ENCODE measurements at places on chromosomes 11 and 22.
A peak's percentile ranks its signal among the peaks of the same experiment; 100 is the strongest.

- DNase-seq, result no peak
Measured at GRCh38 chr22:42820045-42820763, 36.9 kb downstream of the ARFGAP3 start.

DNA sequence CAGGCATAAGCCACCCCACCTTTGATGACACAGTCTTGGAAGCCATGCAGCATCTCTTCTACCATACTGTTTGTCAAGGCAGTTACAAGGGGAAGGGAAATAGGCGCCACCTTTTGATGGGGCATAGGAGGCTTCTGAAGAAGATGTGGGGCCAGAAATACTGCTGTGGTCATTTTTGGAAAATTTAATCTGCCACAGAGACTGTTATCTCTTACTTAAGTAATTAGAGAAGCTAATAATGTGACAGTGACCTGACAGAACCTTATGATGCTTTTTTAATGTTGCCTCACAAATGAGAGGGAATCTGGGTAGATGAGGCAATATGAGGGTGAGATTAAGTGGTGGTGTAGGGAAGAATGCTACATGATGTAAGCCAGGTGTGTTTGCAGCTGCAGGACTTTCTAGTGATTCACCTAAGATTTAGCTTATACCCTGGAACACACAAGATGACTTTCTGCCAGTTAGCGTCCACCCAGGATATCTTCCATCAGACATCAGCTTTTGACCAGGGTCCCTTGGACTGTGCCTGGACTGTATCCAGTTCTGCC lies 34.3 kb upstream of the ADORA2A start:
- no peak for DNase-seq

DNA sequence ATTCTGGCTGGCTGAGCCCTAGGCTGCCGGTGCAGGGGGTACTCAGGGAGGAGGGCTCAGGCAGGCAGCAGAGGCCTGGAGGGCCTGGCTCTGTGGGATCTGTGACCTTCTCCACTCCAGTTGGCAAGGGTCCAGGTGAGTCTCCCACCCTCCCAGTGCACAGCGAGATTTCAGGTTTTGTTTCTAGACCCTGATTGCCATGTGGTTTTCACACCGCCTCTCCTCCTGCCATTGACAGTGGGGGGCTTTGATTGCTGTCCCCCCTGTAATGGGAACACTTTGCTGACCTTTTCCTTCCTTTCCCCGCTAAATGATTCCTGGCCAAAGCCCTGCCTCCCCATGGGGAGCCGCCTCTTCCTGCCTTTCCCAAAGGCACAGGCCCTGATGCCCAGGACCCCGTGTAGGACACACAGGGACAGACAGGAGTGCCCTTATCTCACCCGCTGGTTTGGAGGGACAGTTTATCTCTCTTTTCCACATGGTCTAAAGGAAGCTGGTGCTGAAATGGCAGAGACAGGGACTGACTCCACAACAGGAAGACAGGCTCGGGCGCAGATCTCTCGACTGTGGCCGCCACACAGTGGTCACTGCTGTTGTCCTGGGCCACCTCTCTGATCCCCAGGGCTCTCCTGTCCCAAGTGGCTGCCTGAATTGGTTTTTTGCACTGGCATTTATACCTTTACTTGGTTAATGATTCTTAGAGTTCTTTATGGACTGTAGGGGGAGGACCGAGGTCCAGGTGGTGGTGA lies 43.4 kb downstream of the BCR start:
- no peak for DNase-seq

DNA sequence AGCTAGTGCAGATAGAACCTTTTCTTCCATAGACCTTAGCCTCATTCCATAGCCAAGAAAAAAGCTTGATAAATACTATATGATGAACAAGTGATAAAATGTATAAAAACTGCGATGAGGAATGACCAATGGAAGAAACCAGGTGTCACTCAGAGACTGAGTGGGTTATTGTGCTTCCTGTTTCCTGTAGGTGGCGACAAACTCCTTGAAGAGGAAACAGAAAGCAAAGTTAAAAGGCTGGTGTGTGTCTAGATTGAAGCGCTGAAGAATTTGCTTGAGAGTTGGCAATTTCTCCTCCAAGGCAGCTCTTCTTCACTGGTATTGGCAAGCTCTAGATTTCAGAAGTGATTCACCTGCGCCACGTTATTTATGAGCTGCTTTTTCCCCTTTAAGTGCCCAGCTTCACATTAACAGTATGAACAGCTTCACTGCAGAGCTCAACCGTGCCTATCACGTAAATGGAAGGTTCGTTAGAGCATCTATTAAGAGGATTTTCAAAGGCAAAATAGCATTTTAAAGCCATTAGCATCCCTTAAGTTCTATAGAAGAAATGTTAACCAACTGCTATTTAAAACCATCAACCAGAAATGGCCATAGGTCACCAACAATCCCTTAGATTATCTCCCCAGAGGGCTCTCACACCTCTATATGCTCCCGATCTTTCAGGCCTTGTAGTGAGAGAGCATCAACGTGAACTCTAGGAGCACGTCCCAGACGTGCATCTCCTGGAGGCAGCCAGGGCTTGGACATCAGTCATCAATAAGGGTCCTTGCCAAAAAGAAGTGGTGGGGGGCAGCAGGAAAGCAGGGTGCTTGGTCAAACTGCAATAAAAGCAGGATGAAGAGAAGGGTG lies 179.4 kb downstream of the CADM1 start:
- DNase-seq, result no peak

- DNase-seq, result no peak
Measured at GRCh38 chr11:30203850-30204249, 27.0 kb upstream of the FSHB start.

DNA sequence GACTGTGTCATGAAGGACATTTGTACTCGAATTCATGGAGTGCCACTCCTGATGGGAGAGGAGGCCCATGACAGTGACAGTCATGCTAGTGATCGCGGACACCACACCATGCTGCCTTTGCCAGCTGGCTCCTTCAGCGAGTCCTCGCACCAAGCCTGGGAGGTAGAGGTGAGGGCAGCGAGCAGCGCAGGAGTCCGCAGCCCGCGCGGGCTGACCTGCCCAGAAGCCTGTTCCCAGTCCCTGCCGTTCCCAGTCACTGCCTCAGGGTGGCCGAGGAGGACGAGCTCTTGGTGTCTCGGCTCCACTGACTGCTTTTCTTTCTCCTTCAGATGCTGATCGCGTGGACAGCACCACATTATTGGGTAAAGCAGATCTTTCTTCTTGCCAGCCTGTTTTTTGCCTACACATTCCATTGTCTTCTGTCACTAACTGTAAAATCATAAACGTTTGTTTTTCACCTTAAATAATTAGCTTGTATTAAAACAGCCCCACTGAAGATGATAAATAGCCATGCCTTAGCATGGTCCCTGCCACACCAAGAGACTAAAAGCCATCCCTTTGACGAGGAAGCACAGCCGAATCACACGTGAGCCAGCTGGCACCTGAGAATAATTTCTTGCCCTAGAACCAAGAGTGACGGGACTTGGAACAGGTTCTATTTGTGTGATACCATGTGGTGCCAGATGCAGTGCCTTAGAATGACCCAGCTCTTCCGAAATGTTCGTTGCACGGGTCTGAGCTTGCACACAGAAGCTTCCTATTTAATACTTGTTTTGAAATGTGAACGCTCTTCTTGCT lies 25.5 kb downstream of the FAM118A start:
- DNase-seq, result no peak

DNA sequence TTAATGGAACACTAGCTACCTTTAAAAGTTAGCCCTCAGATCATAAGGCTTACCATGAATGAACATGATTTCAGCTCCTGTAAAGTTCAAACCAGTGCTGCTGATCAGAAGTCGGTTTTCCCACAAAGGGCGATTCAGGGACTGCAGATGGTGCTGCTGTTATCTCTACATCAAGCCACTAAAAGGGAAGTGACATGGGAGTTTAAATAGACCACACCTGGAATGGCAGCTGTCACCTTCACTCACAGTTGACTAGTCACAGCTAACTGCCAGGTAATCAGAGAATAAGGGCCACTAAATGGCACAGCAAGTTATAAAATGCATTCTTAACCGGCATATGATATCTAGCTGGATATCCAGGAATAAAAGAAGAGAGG lies 581.1 kb upstream of the ARHGAP42 start:
- DNase-seq, result no peak

- no peak for DNase-seq
Measured at GRCh38 chr11:26721948-26722475, at the start of gene SLC5A12. Gene SLC5A12 (minus strand): TSS chr11:26722060. CDS start chr11:26721714, 346 bp downstream.

DNA sequence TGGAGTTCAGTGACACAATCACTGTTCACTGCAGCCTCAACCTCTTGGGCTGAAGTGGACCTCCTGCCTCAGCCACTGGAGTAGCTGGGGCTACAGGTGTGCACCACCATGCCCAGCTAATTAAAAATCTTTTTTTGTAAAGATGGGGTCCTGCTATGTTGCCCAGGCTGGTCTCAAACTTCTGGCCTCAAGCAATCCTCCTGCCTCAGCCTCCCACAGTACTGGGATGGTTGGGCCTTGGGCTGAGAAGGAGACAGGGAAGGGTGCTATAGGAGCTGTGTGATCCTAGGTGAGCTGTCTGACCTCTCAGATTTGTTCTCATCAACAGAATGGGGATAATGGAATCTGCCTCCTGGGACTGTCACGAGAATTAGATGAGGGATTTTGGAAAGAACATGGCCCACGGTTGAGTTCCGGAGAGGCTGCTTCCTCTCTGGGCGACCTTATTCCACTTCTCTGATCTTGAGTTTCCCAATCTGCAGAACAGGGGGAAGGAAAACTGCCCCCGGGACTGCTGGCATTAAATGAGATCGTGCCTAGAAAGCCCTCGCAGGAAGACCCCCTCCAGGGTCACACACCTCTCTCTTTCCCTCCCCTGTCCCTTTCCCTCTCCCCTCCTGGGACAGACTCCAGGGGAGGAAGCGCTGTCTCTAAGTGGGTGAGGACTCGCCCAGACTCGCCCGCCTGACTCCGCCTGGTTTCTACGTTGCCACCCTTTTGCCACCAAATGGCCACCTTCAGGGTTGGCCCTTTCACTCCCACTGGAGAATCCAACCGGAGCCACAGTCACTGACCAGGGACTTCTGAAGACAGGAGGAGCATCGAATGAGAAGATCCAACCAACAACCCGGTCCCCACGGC lies 50.1 kb downstream of the MCM5 start:
- DNase-seq, result no peak

DNA sequence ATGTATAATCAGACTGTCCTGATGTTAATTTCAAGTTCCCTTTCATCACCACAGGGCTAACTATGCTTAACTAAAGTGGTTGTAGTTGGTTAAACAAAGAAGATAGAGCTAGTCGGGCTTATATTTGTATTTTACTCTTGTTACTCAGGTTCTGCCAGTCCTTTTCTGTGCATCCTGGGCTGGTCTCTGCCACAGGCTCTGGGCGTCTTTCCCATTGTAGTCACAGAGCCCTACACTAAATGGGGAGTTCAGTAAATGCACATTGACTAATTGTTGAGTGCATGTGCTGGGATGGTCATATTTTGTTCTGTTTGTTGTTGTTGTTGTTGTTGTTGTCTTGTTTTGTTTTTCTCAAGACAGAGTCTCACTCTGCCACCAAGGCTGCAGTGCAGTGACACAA lies 125.4 kb upstream of the PGR start:
- DNase-seq, result no peak

DNA sequence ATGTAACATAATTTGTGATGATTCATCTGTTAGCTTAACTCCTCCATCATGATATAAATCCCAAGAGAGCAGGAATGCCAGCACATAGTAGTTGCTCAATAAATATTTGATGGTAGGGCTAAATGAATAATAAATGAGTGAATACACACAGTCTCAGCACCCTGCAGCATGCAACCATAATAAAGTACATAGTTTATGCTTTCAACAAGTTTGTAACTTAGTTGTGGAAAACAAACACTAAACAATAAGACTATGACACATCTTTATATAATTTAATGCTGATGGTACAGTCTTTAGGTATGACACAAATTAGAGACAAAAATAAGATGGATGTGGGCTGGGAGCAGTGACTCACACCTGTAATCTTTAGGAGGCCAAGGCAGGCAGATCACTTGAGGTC lies 3.8 kb downstream of the ALKBH8 start:
- DNase-seq, result no peak

DNA sequence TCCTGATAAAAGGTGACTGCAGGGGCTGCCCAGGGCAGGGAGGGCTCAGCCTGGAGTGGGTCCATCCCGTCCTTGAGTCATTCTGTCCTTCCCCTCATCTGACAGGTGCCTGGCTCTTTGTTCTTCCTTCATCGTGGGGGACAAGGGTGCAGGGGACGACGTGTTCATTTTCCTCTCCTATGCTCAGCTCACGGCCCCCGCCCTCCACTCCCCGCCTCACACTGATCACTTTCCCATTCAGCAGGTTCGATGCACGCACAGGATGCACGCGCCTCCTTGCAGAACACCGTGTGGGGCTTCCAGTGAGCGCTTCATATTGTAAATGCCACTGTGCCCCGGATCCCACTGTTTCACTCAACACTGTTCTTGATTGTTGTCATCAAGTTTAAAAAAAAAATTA lies 32.7 kb upstream of the SHANK2 start:
- no peak for DNase-seq

GRCh38 chr11:62472063-62472884 lies 53.4 kb downstream of the SCGB1A1 start:
- DNase-seq, result no peak

- no peak for DNase-seq
Measured at GRCh38 chr11:94576306-94576705, 9.1 kb downstream of the PIWIL4 start.

DNA sequence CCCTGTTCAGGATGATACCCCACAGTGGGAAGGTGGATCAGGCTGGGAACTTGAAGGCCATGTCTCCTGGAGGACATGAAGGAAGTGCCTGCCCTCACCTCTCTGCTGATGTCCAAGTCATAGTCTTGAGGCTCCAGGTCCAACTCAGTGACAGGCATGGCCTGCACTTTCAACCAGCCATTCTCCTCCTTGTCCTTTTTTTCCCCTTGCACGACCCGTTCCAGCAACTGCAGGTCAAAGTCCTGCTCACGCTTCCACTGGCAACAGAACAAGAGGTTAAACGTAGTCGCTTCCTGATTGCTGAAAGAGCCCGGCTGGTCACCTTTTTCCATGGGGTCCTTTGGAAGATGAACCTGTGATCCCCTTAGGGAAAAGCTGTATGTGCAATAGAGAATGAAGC lies 47.7 kb downstream of the C11orf58 start:
- DNase-seq, result no peak

DNA sequence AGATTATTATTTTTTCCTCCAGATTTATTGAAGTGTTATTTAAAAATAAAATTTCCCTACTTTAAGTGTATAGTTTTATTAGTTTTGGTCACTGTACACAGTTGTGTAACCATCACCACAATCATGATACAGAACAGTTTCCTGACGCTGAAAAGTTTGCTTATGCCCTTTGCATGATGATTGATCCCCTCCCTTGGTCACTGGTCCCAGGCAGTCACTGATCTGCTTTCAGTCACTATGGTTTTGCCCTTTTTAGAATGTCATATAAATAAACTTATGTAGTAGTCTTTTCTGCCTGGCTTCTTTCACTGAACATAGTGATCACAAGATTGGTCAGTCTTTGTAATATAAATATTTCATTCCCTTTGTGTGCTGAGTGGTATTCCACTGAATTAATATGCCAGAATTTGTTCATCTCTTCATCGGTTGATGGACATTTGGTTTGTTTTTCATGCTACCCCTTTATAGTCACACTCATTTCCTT lies 140.6 kb downstream of the SWAP70 start:
- DNase-seq, result no peak

GRCh38 chr22:45451972-45452371 lies 38.5 kb downstream of the RIBC2 start:
- DNase-seq, result no peak

GRCh38 chr22:45240104-45240809 lies 437 bp downstream of the KIAA0930 start:
- peak; percentile 18 for DNase-seq

Data from activated T-cell treated with anti-CD3 and anti-CD28 coated beads for 4 hours (primary cell).